HCT116 (cell line): ENCODE measurements at places on chromosomes 6 and 20. TPM values are rescaled to one million over a fixed set of nuclear protein-coding genes. Genes with fewer than 3 reads are reported as not detected.

Gene C4A
- total RNA-seq: 5.1 TPM

Gene CD93
- 0.07 TPM for total RNA-seq

Gene ULBP2
- 10.2 TPM for total RNA-seq

Gene IL17A
- total RNA-seq: not detected

Gene SLC32A1
- not detected for total RNA-seq

Gene OR12D1
- total RNA-seq: not detected

Gene ASCC3
- 40.5 TPM for total RNA-seq

Gene RNF182
- 6.5 TPM for total RNA-seq

Gene PRICKLE4
- total RNA-seq: 2.9 TPM

Gene GHRH
- total RNA-seq: not detected

Gene BPIFA1
- total RNA-seq: not detected

Gene TAGAP
- 0.30 TPM for total RNA-seq

Gene CNPY3
- total RNA-seq: 49.1 TPM

Gene VIP
- total RNA-seq: not detected

Gene GSTA1
- 0.57 TPM for total RNA-seq

Gene SMPDL3A
- 2.4 TPM for total RNA-seq

Gene ZC2HC1B
- not detected for total RNA-seq

Gene TNF
- 0.59 TPM for total RNA-seq

Gene RAET1G
- 0.37 TPM for total RNA-seq

Gene PDYN
- total RNA-seq: not detected

Gene GDAP1L1
- not detected for total RNA-seq

Gene L3MBTL3
- 31.5 TPM for total RNA-seq

Gene CYP39A1
- total RNA-seq: 0.54 TPM

Gene EYA4
- not detected for total RNA-seq

Gene SLC22A1
- total RNA-seq: 0.86 TPM

Gene PGC
- 1.2 TPM for total RNA-seq

Gene TTBK1
- total RNA-seq: not detected

Gene OR2J1
- total RNA-seq: not detected

Gene RRAGD
- 15.9 TPM for total RNA-seq

Gene ME1
- total RNA-seq: 40.5 TPM

Gene POU3F2
- not detected for total RNA-seq

Gene SEC23B
- total RNA-seq: 85.8 TPM

Gene DBNDD2
- 44.2 TPM for total RNA-seq

Gene AGPAT4
- total RNA-seq: 15.5 TPM

Gene CRIP3
- total RNA-seq: not detected

Gene REM1
- total RNA-seq: not detected

Gene HS3ST5
- total RNA-seq: not detected

Gene PCNA
- total RNA-seq: 273 TPM

Gene ZKSCAN4
- 4.8 TPM for total RNA-seq

Gene CPXM1
- 0.17 TPM for total RNA-seq

Gene TOX2
- 39.6 TPM for total RNA-seq

Gene MAFB
- 0.22 TPM for total RNA-seq

Gene HDGFL1
- total RNA-seq: not detected

Gene FAM83B
- total RNA-seq: 16.9 TPM

Gene PBOV1
- total RNA-seq: not detected

Gene SCGN
- not detected for total RNA-seq

Gene CLDN20
- not detected for total RNA-seq

Gene LKAAEAR1
- total RNA-seq: not detected

Gene EPPIN
- total RNA-seq: not detected

Gene FILIP1
- 0.05 TPM for total RNA-seq

Gene OXT
- not detected for total RNA-seq

Gene SLC17A3
- not detected for total RNA-seq

Gene CRISP3
- not detected for total RNA-seq

Gene AKAP12
- 1,220 TPM for total RNA-seq
